ENCODE measurements at places on chromosomes 16 and 17. TPM values are rescaled to one million over a fixed set of nuclear protein-coding genes. Genes with fewer than 3 reads are reported as not detected.

Gene CNTD1
- polyA plus RNA-seq, result 2.5 TPM

Gene TEDC2
- 30.7 TPM for polyA plus RNA-seq

Gene PRSS33
- not detected for polyA plus RNA-seq

Gene TEX2
- polyA plus RNA-seq, result 17.9 TPM

Gene NFATC3
- polyA plus RNA-seq, result 16.1 TPM

Gene KCNJ12
- 11.6 TPM for polyA plus RNA-seq

Gene ITGAD
- 0.31 TPM for polyA plus RNA-seq

Gene CDRT15L2
- not detected for polyA plus RNA-seq

Gene PRSS36
- 1.8 TPM for polyA plus RNA-seq

Gene NATD1
- 15.7 TPM for polyA plus RNA-seq

Gene KRT40
- polyA plus RNA-seq, result not detected

Gene OR1G1
- not detected for polyA plus RNA-seq

Gene QRICH2
- polyA plus RNA-seq, result 5.0 TPM

Gene NT5M
- 57.5 TPM for polyA plus RNA-seq

Gene GGA3
- 25.6 TPM for polyA plus RNA-seq

Gene RHBDL3
- not detected for polyA plus RNA-seq

Gene SLC16A5
- 9.9 TPM for polyA plus RNA-seq

Gene CD300LB
- not detected for polyA plus RNA-seq

Gene ORC6
- 59.3 TPM for polyA plus RNA-seq

Gene WNK4
- 0.67 TPM for polyA plus RNA-seq

Gene OR1A1
- not detected for polyA plus RNA-seq

Gene SYNGR3
- polyA plus RNA-seq, result 21.8 TPM

Gene TP53TG3B
- not detected for polyA plus RNA-seq

Gene CACNG3
- polyA plus RNA-seq, result not detected

Gene KRT24
- polyA plus RNA-seq, result not detected

Gene SEPTIN12
- polyA plus RNA-seq, result 2.2 TPM

Gene EFCAB13
- polyA plus RNA-seq, result 8.1 TPM

Gene SPN
- polyA plus RNA-seq, result 0.85 TPM

Gene TBC1D28
- polyA plus RNA-seq, result not detected

Gene ITGAL
- not detected for polyA plus RNA-seq

Gene CPHXL2
- not detected for polyA plus RNA-seq

Gene TMEM238L
- not detected for polyA plus RNA-seq

Gene CEP20
- polyA plus RNA-seq, result 21.4 TPM

Gene CDH11
- polyA plus RNA-seq, result 29.4 TPM

Gene RUNDC3A
- polyA plus RNA-seq, result 0.99 TPM

Gene ATP1B2
- polyA plus RNA-seq, result 157 TPM

All from cardiac muscle cell (in vitro differentiated cells and primary cell).